CD4-positive, alpha-beta memory T cell (primary cell): ENCODE measurements at places on chromosomes 1 and 21. TPM values are rescaled to one million over a fixed set of nuclear protein-coding genes. Genes with fewer than 3 reads are reported as not detected.

GRCh38 chr1:164771619-164772361 is 212.8 kb downstream of the PBX1 start:
- no peaks in the 10 kb centered on the region for H3K36me3 ChIP-seq
- no peak for DNase-seq
- H3K4me3 ChIP-seq, result no peak overlapping the region
- no peaks in the 10 kb centered on the region for H3K27me3 ChIP-seq
- H3K4me1 ChIP-seq, result no peaks in the 10 kb centered on the region
- no peak overlapping the region for H3K27ac ChIP-seq

- no peak overlapping the region for H3K4me3 ChIP-seq
- no peaks in the 10 kb centered on the region for H3K36me3 ChIP-seq
- H3K27ac ChIP-seq, result no peak overlapping the region
- H3K4me1 ChIP-seq, result no peaks in the 10 kb centered on the region
- DNase-seq, result no peak
- no peaks in the 10 kb centered on the region for H3K27me3 ChIP-seq
Observed at GRCh38 chr1:180392020-180392419, 110.4 kb downstream of the ACBD6 start.

Gene CD48
- 301 TPM for total RNA-seq

- H3K36me3 ChIP-seq, result peaks cover 30% of the 10 kb centered on the region
- H3K27me3 ChIP-seq, result no peaks in the 10 kb centered on the region
- H3K4me3 ChIP-seq, result no peak overlapping the region
Observed at GRCh38 chr21:15875286-15875685, 145.5 kb downstream of the USP25 start.
